ENCODE measurements at places on chromosomes 3 and 15.

DNA sequence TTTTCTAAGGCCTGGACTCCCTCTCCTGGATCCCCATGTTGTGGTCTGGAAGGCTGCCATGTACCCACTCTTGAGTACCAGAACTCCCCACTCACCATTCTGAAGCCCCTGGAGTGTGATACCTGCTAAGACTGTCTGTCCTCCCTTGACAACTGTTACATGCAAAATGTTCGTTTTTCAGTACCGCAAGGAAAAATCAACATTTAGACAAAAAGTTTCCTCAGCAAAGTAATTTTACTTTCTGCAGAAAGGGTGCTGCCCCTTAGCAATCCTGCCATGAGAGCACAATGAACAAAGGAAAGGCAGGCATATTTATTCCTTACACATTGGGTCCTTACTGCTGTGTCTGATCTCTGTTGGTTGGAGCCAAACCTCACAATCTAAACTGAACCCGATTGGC is 7.0 kb upstream of the GK5 start:
- DNase-seq, result no peak

GRCh38 chr3:7385635-7386034 is 524.7 kb downstream of the GRM7 start:
- DNase-seq, result no peak

DNA sequence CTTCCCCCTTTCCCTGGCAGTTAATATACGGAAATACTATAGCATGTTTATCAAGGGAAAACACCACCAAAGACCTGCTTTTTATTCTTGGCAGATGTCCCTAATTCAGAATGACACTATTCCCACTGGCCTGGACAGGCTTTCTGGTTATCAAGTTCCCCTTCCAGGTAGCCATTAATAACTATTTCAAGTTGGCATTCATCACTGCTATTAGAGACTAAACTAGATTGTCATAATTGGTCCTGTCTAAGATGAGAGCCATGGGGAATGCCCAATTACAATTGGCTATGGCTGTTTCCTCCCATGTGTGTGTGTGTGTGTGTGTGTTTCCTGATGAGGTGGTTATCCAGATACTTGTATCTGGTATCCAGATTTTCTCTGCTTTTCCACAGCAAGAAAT is 608.1 kb downstream of the SQOR start:
- DNase-seq, result no peak

GRCh38 chr3:62837145-62837787 is 38.0 kb downstream of the CADPS start:
- no peak for DNase-seq

DNA sequence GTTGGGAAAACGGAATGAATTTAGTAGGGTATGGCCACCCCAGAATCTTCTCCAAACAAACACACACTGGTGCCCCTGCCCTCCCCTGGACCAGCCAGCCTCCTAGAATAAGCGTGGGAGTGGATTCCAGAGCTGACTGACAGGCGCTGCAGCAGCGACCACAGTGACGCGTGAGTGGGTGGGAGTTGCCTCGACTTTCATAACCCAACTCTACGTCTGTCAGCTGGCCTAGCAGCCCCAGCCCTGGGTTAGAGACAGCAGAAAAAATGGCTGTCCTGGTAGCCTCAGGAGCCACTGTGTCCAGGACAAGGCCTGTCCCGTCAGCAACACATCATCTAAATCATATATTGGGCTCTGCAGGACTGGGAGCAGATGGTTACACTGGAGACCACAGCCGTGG is 10.0 kb downstream of the PLA2G4B start:
- peak; percentile 11 for DNase-seq

GRCh38 chr15:56460071-56460470 is 4.9 kb downstream of the MNS1 start:
- no peak for DNase-seq

DNA sequence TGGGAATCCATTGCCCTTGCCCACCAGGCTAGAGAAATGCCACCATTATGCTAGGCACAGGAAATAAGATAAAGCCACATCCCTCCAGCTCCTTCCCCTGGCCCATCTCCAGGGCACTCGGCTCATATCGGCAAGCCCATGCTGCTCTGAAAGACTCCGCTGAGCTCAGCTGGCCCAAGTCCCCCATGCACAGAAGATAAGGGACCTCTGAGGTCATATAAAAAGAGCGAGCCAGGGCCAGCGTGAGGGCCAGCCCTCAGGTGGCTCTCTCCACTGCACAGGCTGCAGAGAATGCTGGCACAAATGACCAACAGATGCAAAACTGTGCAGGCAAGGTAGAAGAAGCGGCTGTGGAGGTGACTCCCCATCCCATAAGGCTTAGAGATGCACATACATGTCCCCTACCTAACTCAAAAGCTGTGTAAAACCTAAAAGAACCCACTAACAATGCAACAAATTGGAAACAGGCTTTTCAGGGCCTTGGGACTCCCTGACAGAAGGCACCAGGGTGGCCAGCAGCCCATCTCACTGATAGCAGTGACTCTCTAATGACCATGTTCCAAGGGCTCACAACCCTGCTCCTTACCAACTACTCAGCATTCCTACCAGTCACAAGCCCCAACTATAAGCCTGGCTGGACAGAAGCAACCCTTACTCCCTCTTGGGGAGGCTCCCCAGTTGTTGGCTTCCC is 3.0 kb downstream of the RAB6B start:
- DNase-seq, result no peak

DNA sequence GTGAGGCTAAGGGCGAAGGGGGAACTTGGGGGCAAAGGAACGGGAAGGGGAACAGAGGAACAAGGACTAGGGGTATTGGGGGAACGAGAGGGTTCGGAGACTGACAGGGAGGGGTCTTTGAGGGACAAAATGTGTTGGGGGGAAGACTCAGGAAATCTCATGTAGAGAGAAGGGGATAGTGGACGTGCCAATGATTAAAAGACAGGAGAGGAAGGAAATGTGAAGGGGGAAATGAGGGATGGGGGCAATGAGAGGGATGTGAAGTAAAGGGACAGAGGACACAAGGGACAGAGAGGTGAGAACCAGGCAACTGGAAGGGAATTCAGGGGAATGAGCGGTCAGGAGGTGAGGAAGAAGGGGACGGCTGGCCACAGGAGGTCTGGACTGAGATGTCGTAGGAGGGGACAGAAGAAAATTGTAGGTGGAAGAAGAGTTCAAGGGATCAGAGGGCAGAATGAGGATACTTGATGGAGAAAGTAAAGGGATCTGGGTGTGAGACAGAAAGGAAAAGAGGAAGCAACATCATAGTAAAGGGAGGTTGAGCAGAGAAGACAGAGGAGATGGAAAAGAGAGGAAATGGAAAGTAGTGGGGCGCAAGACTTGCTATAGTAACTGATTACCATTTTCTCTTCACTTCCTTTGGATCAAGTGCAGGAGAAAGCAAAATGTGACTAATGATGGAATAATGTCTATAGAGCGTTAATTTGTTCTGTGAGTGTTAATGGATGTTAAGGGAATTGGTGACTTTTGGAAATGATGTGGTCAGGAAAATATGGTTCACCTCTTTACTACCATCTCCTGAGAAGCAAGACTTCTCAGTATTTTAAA is 749 bp downstream of the RAB8B start:
- DNase-seq, result no peak

GRCh38 chr15:63054281-63054683 is 11.7 kb downstream of the TPM1 start:
- DNase-seq, result no peak

- no peak for DNase-seq
These were observed 97.2 kb downstream of the SEC22A start for GRCh38 chr3:123298903-123299302.

- no peak for DNase-seq
These were observed 16.9 kb upstream of the C3orf38 start for GRCh38 chr3:88132894-88133293.

DNA sequence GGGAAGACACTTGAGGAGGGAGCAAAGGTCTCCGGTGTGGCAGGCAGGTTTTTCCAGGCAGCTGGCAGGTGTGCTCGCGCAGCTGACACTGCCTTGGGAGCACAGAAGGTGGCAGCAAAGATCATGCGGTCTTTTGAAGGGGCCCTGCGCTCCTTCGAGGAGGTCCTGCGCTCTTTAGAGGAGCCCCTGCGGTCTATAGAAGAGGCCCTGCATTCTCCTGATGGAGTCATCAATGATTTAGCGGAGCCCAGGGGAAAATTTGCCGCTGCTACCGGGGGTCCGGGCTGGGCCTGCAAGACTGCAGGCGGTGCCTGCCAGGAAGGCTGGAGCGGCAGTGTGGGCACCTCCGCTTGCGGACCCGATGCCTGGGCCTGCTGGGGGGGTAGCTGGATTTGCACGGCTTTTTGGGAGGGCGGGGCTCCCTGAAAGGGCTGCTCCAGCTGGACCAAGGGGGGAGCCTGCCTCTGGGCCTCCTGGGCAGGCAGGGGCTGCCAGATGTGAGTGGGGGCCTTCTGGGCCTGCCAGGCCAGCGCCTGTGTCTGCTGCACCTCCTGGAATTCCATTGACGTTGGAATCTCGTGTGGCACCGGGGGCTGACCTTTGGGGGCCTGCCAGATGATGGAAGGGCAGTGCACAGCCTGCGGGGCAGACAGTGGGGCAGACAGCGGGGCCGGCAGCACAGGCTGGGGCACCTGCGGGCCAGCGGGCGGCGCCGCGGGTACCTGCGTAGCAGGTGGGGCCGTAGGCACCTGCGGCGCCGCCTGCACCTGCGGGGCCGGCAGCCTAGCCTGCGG is 2.1 kb downstream of the MAGEL2 start:
- DNase-seq, result no peak

- no peak for DNase-seq
These were observed 41.2 kb downstream of the RGMA start for GRCh38 chr15:93047621-93048425.

- no peak for DNase-seq
These were observed 21.6 kb downstream of the LIMD1 start for GRCh38 chr3:45616158-45616557.

GRCh38 chr3:25563601-25564000 is 101.1 kb downstream of the TOP2B start:
- no peak for DNase-seq

- DNase-seq, result no peak
These were observed 213.0 kb downstream of the SSR3 start for GRCh38 chr3:156341831-156342416.

- no peak for DNase-seq
These were observed 38.0 kb downstream of the FEM1B start for GRCh38 chr15:68315495-68316031.

Measured in stimulated activated CD4-positive, alpha-beta T cell treated with anti-CD3 and anti-CD28 coated beads, Interleukin-1b, Interleukin-23, amount 100 ng/mL, for 4 hours (primary cell).